ENCODE measurements at places on chromosomes 6 and 20.
A peak's percentile ranks its signal among the peaks of the same experiment; 100 is the strongest.

DNA sequence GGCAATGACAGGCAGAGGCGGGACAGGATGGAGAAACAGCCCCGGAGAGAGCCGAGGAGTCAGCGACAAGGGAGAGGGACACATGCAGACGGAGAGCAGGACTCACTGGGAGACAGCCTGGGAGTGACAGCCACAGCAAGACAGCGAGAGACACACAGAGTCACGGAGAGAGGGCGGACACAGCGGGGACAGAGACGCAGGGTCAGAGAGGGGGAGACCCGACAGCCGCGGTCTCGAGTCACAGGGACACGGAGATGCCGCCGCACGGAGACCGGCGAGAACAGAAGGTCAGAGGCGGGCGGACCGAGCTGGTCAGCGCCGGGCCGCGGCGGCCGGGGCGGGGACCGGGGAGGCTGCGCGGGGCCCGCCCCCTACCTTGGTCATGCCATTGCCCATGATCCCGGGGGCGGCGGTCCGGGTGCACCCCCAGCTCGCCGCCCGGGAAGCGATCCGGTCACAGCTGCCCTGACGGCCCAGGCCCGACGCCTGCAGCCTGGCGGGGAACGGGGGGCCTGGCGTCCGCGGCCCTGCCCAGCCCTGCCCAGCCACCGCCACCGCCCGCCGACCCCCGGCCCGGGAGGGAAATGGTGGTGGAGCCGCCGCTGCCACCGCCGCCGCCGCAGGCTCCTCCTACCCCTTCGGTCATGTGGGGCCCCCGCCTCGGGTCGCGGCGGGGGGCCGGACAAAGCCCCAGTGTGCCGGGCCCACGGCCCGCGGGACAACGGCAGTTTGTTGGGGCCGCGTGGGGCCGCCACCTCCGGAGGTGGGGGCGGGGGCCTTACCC is at the start of the genes DUSP15 and TTLL9:
Gene DUSP15, minus strand, starts transcription at position 586 of the 784 bp plus-strand sequence. Its CDS starts 190 bp downstream, at position 396.
Gene TTLL9, plus strand, starts transcription at position 693 of the 784 bp plus-strand sequence. CDS start 493 bp downstream, outside the sequence.
- peak; percentile 47 for DNase-seq

- peak; percentile 38 for DNase-seq
These were observed 42.0 kb upstream of the PLCG1 start for GRCh38 chr20:41095110-41095969.

- no peak for DNase-seq
These were observed 4.7 kb downstream of the ADA start for GRCh38 chr20:44646641-44647274.

DNA sequence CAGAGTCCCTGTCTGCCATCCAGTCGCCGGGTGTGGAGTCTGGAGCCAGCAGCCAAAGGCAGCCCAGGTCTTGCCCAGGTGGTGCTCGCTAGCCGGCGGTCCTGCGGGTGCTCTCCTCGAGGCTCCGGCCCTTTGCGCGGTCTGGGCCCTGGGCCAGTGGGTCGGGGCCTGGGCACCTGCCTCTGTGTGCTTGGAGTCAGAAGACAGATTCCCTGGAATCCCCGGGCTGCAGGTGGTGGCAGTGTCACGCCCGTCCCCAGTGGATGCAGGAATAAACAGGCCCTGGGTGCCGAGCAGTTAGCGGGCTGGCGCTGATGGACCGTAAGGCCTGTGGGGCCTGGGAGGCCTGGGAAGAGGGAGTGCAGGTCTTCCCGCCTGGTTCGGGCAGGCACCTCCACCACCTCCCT is 5.3 kb downstream of the SS18L1 start:
- DNase-seq: no peak

DNA sequence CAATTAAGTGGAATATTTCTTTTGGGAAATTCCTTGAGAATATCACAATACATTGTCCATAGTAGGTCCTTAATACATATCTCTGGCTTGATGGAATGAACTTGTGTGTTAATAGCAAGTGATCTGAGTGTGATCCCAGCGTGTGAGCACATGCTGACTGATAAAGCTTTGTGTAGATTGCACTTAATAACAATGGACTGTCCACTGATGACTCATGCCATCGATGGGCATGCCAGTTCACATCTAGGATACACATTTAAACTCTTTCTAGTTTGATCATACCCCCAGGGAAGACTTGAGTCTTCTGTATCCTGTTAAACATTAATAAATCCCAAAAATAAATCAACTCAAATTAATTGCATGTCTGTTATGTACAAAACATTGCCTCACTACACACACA is 454.3 kb upstream of the SPTLC3 start:
- no peak for DNase-seq

GRCh38 chr6:137827977-137828810 is 38.9 kb upstream of the TNFAIP3 start:
- peak; percentile 66 for DNase-seq

GRCh38 chr6:75747152-75747992 is 1.7 kb upstream of the MYO6 start:
- DNase-seq: no peak
